ENCODE measurements at places on chromosomes 3 and 15. TPM values are rescaled to one million over a fixed set of nuclear protein-coding genes. Genes with fewer than 3 reads are reported as not detected.

Gene GNAT1
- not detected for total RNA-seq

Gene SAMD7
- not detected for total RNA-seq

Gene CNTN3
- total RNA-seq = 0.46 TPM

Gene PIK3CA
- total RNA-seq = 11.7 TPM

Gene SIAH2
- 44.6 TPM for total RNA-seq

Gene MEGF11
- 3.7 TPM for total RNA-seq

Gene SEC22C
- 40.8 TPM for total RNA-seq

Gene MST1R
- 5.6 TPM for total RNA-seq

Gene CCR3
- total RNA-seq = not detected

Gene PLSCR2
- not detected for total RNA-seq

Gene MOBP
- total RNA-seq = not detected

Gene TMCO5A
- total RNA-seq = not detected

Gene RSL24D1
- total RNA-seq = 86.5 TPM

Gene UBA7
- total RNA-seq = 2.4 TPM

Gene SERPINI2
- total RNA-seq = not detected
